ENCODE measurements at places on chromosomes 12 and 14. TPM values are rescaled to one million over a fixed set of nuclear protein-coding genes. Genes with fewer than 3 reads are reported as not detected.

The SMIM41 gene
- 0.59 TPM for total RNA-seq

The KCNH3 gene
- 2.1 TPM for total RNA-seq

The CCDC38 gene
- total RNA-seq = not detected

The MYF6 gene
- 0.61 TPM for total RNA-seq

The FAIM2 gene
- total RNA-seq = 72.6 TPM

The FOXJ2 gene
- total RNA-seq = 11.6 TPM

The TAS2R10 gene
- total RNA-seq = 4.5 TPM

The DDX11 gene
- 12.0 TPM for total RNA-seq

The CIROP gene
- 0.61 TPM for total RNA-seq

The RNU4-1 gene
- under 0.01 TPM for total RNA-seq

The KCNK13 gene
- total RNA-seq = 2.0 TPM

The ALDH1L2 gene
- 13.2 TPM for total RNA-seq

The IL22 gene
- total RNA-seq = not detected

The BEGAIN gene
- 7.0 TPM for total RNA-seq

The SLC39A2 gene
- not detected for total RNA-seq

GRCh38 chr14:91573894-91574837, 64.1 kb upstream of the PPP4R3A start:
- DNase-seq = peak; percentile 82

DNA sequence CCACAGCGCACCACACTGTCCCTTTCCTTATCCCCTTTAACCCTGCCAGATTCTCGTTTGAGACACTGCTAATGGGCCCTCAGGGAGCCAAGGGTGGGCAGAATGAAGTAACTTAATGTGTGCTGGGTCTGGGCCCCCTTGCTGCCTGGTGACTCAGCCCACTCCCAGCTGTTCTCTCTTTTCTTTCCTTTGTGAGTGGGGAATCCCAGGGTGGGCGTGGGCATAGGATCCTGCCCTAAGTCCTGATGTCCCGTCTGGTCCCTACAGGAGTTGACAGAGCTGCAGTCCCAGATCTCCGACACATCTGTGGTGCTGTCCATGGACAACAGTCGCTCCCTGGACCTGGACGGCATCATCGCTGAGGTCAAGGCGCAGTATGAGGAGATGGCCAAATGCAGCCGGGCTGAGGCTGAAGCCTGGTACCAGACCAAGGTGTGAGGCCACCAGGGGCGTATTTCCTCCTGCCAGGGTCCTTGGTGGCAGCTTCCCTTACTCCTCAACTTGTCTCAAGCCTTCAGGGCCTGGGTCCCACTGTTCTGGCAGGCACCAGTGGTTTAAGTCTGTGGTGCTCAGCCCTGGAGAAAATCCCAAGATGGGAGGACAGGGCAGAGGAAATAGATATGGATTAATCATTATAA, 8.3 kb downstream of the KRT7 start:
- no peak for DNase-seq

- DNase-seq = no peak
Measured at GRCh38 chr14:28774764-28775735, 8.5 kb downstream of the FOXG1 start.

DNA sequence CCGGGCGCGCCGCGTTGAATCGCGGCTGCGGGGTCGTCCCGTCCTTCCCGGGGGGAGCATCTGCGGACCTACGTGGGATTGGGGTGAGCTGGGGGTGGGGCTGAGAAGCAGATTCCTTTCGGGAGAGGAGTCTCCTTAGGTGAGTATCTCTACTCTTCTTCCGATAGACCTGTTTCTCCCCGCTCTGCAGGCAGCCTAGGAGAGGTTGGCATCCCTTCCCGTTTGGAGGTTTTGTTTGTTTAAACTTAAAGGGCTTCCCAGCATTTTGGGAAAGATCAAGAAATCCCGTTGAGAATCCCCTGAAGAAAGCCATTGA, 411 bp downstream of the TTLL5 start:
- DNase-seq = no peak

DNA sequence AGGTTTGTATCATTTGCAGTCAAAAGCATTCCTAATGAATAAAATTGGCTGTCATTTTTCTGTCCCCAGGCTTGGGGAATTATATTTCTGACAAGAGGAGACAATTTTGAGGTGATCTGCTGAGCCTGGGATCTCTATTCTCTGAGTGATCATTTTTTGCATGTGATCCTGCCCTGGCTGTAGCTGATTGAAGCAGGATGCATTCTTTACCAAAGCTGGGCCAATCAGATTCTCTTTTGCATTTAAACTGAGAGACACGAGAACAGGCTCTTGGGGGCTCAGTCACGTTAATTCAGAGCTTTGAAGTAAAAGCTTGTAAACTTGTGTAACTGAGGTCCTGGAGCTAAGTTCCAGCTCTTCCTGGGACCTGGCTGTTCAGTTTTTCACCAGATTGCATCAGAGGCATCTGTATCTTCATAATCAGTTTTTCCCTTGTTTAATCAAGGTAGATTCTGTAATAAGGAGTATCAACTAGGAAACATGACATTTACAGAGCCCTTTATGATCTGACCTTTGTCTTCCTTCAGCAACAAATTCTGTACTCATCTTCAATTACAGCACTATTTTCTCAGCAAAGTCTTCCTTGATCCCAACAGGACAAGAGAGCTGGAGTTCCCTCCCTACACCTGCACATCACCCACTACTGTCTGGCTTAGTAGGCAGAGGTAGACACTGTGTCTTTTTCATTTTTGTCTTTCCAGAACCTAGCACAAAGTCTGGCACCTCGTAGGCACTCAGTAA, 35.0 kb upstream of the MANSC4 start:
- no peak for DNase-seq

DNA sequence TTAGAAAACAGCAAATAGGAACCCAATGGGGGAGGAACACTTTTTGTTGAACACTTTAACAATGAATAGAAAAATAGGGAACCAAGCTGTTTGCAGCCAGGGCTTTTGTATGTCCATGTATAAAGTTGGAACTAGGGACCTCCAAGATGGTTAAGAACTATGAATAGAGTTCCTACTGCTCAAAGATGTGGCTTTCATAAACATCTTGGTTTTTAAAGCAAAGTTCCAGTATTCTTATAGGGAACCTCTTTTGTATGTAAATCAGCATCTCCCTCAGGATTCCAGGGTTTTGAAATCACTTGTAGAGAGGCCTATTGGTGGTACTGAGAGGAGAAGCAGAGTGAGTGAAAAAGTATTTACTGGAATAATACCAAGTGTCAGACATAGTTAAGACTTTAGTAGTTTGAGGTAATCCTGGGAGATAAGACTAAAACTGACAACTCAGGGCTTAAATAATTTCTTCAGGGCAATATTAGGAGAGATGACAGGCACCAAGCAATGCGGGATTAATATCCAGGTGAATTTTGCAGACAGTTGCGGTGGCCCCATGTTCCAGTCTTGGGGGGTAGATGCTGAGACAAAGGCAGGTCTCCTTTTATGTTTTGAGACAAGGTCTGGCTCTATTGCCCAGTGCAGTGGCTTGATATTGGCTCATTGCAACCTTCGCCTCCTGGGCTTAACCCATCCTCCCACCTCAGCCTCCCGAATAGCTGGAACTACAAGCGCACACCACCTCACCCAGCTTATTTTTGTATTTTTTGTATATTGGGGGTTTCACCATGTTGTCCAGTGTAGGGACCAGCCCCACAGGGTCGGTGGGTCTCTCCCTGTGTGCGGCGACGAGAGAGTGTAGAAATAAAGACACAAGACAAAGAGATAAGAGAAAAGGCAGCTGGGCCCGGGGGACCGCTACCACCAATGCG, 10.4 kb upstream of the EID3 start:
- no peak for DNase-seq

DNA sequence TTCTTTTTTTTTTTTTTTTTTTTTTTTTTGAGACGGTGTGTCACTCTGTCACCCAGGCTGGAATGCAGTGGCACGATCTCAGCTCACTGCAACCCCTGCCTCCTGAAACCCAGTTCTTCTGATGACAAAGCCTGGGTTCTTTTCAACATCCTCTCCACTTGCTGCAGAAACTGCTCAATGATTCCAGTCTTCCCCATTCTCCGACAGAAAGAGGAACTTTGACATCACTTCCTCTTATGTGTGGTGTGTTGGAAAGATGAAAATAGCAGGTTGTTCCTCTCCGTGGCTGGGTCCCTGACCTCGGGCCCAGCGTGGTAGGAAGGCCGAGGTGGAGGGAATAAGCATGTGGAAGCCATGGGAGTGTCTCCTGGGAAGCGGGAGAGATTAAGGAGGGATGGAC, 198.4 kb downstream of the PHETA1 start:
- DNase-seq = no peak

DNA sequence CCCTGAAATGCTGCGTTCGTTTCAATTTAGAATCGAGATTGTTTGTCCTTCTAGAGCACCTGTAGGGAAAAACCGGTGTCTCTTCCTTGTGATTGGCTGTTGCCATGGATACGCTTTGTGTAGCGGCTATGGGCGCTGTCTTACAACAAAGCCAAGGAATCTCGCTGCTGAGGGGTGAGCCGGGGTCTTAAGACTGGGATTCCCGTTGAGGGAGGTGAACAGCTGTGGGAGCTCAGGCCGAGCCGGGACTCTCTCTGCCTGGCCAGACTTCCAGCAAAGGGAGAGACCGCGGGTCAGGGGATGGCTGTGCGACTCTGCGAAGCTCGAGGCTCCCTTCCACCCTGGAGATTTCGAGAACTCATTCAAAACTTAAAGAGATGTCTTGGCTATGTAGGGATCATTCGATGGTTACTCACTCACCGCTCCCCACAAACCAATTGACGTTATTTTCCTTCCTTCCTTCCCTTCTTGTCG, at the start of the genes LRRIQ1 and TSPAN19:
Gene LRRIQ1, plus strand, starts transcription at position 118 of the 474 bp plus-strand sequence. CDS start 1,826 bp downstream, outside the sequence.
Gene TSPAN19, minus strand, starts transcription at position 44 of the 474 bp plus-strand sequence. CDS start 6,331 bp downstream, outside the sequence.
- DNase-seq = peak; percentile 97

DNA sequence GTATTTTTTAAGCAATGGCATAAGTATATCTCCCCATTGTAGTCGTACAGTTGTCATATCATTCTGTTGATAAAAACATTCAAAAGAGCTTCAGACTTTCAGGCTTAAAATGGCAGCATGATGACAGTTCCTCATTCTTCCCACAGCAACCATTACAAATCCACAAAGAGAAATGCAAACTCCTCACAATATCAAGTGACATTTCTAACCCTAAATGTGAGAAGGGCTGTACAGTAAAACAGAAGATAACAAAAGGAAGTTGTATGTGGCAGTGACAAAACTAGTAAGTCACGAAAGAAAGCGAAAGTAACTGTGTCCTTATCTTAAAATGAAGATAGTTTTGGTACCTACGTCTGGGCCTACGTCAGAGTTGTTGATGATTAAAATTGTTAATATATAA, 46.7 kb downstream of the GXYLT1 start:
- no peak for DNase-seq

DNA sequence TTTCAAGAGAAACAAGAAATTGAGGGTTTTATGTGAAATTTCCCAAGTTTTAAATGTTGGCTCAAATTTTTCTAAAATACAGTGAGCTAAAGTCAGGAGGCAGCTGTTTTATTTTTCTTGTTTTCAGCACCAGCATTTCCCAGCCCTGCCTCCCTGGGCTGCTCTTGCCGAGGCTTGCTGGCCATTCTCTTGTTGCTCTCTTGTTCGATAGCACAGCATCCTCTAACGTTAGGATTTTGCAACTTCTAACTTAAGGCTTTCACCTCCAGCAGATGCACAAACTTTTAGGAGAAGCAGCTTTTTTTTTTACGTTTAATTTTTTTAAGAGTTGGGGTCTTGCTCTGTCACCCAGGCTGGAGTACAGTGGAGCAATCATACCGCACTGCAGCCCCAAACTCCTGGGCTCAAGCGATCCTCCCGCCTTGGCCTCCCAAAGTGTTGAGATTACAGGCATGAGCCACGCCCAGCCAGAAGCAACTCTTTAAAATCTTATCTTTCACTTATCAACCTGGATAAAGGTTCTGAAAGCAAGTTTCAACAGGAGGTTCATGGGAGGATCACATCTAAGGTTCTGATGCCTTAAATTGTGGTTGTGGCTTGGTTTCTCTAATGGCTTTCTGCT, 40.2 kb downstream of the B4GALNT3 start:
- DNase-seq = no peak

DNA sequence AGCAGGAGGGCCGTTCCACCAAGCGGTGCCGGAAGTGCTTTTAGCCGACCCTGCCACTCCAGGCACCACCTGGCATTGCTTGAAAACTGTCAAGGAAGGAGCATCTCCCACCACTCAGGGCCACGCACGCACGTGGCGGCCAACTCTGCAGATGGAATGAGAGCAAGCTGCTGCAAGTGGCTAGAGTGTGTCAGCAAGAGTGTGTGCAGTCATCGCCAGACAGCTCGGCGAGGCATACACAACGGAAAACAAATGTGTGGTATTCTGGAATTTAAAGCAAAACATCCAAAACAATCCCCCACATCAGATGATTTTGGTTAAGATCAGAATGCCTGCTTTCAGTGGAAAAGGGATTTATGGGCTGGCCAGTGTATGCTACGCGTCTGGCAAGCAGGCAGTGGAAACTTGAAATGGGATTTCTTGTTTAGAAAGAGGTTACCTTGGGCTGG, 11.2 kb downstream of the CD9 start:
- no peak for DNase-seq

DNA sequence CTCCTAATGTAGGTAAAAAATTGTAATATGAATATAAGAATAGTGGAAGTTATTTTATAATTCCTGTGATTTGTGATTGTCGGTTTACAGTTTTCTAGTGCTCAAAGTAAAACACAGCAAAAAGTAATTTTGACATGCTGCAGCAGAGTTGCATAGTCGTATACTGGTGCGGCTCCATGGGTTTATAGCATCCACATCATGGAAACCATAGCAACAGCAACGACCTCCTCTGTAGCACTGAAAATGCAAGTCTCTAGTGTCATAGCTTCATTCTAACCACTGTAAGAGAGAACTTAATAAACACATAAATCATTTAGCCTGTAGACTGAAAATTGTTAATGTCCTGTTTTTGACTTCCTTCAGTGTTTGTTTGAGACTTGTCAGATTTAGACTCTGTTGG, 574.3 kb downstream of the KCNH5 start:
- DNase-seq = no peak

GRCh38 chr12:82120901-82121300, 237.3 kb downstream of the CCDC59 start:
- DNase-seq = no peak

DNA sequence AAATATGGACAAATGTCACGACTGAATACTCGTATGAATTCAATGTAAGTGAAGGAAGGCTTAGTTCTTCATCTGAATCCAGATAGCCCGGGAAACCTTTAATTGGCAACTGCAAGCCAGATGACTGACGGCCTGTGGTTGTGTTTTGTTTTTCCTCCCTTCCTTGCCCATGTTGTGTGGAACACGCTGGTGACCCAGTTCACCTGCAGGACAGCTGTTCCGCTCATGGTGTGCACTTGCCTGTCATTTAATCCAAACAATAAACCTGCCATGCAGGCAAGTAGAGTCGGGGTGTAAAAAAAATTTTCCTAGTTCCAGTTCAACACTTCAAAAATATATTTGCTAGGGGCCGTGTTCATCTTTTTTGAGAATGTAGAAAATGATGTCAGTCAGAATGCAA, 88.0 kb downstream of the TMEM132D start:
- DNase-seq = no peak

GRCh38 chr12:15350643-15351042, 28.3 kb downstream of the PTPRO start:
- DNase-seq = no peak

DNA sequence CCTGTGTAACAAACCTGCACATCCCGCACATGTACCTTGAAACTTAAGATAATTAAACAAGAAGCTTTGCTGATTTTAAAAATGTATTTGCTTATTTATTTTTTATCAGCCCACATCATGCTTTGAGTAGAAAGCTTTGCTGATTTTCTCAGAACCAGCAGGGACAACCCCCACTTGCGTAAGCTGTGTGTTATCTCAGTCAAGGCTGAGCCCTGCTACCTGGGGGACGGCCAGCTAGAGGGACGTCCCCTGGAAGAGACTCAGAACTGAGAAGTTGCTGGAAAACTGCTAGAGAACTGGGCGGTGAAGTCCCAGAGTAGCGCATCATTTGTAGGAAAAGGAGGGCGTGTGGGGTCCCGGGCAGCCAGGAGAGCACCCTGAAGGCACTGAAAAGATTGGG, 4.1 kb upstream of the PLEK2 start:
- DNase-seq = no peak
